Cerebellum (tissue), 4 donors: ENCODE measurements at places on chromosomes 5 and 9. TPM values are rescaled to one million over a fixed set of nuclear protein-coding genes. Genes with fewer than 3 reads are reported as not detected.
A peak's percentile ranks its signal among the peaks of the same experiment; 100 is the strongest.

The PCDHGA8 gene
- total RNA-seq, result 20.9 TPM

GRCh38 chr9:126490871-126491567 lies 122.7 kb upstream of the LMX1B start:
- DNase-seq, result peak; percentile 69

GRCh38 chr5:145834554-145834916 lies 607 bp downstream of the PRELID2 start:
- DNase-seq, result no peak

- no peak for DNase-seq
These were observed 13.9 kb downstream of the PCBD2 start for GRCh38 chr5:134918861-134919260.

- DNase-seq, result no peak
These were observed 35.1 kb upstream of the ADAMTS19 start for GRCh38 chr5:129425031-129425430.
